ENCODE measurements at places on chromosomes 6 and 20.

GRCh38 chr20:15930311-15931305 lies 642.6 kb downstream of the KIF16B start:
- DNase-seq = no peak

- DNase-seq = no peak
Measured at GRCh38 chr6:100470422-100471120, 5.8 kb upstream of the SIM1 start.

- no peak for DNase-seq
Measured at GRCh38 chr6:28568515-28569108, 42.9 kb downstream of the GPX5 start.

DNA sequence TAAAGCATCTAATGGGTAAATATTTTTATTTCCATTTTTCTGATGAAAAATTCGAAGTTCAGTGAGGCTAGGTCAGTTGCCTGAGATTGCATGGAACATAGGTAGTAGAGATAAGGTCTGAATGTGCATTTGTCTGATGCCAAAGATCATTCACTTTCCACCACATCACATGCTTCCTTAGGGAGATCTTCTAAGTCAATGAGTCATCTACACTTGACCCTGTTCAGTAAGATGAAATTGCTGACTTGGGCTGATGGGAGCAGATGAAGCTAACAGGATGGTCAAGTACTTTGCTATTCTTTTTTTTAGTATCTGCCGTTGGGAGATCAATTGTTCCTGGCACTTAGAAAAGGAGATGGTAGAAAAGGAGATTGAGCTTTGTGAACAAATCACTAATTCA lies 511.3 kb downstream of the PHF3 start:
- no peak for DNase-seq

DNA sequence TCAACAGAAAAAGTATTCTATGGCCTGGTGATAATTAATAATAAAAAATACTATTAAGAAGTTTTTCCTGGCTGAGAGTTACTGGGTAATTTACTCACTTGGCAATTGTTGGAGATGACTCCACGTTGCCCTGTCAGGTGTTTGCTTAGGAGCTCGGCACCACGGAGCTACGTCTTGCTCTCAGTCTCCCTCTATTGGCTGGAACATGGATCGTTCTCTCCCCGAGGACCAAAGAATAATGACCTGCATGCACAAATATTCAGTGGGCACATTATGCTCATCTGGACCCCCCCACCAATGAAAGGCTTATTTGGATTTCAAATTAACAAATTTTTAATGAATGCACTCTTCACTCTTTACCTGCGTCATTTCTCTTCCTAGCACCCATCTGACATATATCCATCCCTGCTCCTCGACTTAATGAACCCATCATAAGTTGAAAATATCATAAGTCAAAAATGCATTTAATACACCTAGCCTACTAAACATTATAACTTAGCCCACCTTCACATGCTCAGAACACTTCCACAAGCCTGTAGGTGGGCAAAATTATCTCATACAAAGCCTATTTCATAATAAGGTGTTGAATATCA lies 71.0 kb upstream of the CD83 start:
- no peak for DNase-seq

- no peak for DNase-seq
Measured at GRCh38 chr20:22796469-22797077, 212.2 kb upstream of the FOXA2 start.

GRCh38 chr20:59122566-59122919 lies 41.1 kb upstream of the ZNF831 start:
- no peak for DNase-seq

DNA sequence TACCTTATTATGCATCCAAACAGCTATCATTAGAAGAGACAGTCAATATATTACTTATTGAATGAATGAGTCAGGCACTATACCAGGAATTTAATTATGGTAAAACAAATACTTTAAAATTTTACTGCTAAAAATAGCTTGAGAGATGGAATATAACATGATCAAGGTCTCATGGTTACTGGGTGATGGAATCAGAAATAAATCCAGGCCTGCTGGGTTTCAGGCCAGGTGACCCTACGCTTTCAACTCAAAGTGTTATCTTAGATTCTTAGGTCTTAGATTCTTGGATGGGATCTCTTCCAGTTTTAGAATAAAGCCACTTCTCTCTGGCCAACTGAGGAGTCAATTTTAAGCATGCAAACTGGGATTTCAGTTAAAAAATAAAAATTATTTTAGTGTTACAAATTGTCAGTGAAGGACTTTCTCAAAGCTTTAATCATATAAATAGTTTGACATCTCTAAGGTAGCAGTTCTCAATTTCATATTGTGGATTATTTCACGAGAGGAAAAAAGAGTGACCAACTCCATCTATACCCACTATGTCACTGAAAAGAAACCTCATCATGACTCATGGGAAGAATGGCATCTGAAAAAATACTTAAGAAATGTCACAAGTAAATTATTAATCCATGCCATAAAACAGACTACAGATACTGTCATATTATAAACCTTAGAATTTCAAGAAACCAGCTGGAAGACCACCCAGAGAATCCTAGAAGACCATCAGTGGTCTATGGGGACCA lies 283.4 kb upstream of the RUNX2 start:
- no peak for DNase-seq
